ENCODE measurements at places on chromosomes 5 and 9. TPM values are rescaled to one million over a fixed set of nuclear protein-coding genes. Genes with fewer than 3 reads are reported as not detected.

GRCh38 chr5:137856201-137856600 is 11.5 kb upstream of the MYOT start:
- DNase-seq = no peak

DNA sequence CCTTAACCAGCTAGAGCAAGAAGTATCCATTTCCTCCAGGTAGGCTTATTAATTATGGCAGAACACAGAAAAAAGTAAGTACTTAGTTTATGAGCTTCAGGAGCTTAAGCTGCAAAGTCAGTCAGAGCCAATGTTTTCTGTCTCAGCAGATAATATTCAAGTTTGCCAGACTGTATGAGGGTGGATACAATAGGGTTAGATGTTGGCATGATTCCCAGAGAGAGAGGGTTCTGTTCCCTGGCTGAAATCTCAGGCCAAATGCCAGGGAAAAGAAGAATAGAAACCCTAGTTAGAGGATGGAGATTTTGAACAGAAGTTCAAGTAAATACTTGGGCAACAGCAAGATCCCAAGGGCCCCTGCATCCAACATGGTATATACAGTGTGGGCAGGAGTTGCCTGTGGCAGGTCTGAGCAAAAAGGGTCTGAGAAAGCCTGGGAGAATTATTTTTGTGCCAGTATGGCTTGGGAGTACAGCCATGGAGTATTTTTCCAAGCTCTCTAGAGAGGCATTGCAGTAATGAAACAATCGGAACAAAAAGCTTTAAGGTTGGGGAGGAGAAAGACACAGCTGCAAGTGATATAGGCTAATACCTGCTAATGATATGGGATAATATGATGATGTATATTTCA is 31.0 kb upstream of the ISOC1 start:
- DNase-seq = no peak

GRCh38 chr9:87810008-87810407 is 72.7 kb upstream of the SPATA31E1 start:
- no peak for DNase-seq

GFPT2 gene
- 0.30 TPM for total RNA-seq

DNA sequence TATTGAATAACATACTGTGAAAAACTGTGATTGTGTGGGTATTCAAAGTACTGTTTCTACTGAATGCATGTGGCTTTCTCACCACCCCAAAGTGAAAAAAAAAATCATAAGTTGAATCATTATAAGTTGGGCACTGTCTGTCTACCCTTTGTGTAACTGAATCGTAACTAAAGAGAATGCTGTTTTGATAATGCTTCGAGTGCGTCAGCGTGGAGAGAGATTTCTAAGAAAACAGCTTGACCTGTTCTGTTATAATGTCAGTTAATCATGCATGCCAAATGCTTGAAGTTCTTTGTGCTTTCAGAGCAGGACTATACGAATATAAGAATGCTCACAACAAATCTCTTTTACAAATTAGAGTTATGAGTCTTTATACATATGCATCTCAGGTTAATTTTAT is 148.8 kb upstream of the SGCD start:
- DNase-seq = no peak

- DNase-seq = no peak
Measured at GRCh38 chr5:168152660-168153059, 138.8 kb upstream of the WWC1 start.

FAM174A gene
- 11.3 TPM for total RNA-seq

DNA sequence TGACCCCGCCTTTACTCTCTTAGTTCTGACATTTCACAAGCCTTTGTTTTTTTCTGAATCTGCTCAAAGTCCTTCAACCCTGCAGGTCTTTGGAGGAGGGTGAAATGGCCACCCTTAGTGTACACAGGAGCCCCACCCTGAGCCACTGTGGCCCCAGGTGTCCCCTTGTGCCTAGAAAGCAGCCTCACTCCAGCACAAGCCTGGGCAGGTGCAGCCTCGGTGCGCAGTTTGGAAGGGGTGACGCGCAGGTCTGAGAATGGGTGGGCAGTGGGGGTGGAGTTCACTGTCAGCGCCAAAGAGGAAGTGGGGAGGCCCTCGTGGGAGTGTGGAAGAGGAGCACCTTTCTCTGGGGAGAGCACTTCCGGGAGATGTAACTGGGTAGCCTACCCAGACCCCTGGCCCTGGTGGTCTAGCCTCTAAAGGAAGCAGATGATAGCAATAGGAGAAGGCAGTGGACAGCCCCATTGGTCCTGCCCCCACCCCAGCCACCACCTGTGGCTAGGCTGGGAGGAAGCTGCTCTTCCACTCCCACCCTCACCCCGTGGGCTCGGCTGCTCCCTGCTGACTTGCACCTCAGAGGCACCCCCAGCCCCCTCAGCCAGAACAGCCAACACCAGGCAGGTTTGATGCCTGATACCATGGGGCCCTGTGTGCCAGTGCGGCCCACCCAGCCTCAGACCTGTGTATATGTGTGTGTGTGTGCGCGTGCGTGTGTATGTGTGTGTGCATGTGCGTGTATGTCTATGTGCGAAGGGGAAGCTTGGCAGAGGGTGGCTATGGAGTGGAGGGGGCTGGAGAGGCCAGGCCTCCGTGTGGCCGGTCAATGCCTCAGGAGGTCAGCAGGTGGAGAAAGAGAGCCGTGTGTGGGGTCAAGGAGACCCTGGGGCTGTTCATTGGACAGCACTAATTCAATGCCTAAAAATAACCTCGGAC is 16.8 kb upstream of the DAB2IP start:
- no peak for DNase-seq

TOPORS gene
- total RNA-seq = 12.9 TPM

PNPLA7 gene
- total RNA-seq = 1.8 TPM

DNA sequence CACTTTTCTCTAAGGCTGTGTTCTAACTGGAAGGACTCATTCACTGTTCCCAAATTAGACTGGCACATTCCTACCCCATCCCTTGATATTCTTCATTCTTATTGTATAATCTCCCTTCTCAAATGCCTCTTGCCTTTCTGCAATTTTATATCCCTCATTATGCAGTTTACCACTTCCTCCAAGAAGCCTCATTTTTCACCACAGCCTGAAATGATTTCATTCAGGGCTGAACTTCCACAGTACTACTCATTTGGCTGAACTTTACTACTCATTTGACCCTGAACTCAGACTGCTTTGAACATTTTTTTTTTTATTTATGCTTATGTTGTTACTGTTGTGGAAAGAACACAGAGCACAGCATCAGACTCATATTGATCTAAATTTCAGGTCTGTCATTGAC is 32.7 kb downstream of the GRIA1 start:
- DNase-seq = no peak

KIAA1958 gene
- 6.7 TPM for total RNA-seq

FNIP1 gene
- total RNA-seq = 12.4 TPM

SPATA31A7 gene
- total RNA-seq = not detected

GRPEL2 gene
- 52.1 TPM for total RNA-seq

GRCh38 chr5:58244819-58245475 is 214.9 kb downstream of the PLK2 start:
- no peak for DNase-seq

DNA sequence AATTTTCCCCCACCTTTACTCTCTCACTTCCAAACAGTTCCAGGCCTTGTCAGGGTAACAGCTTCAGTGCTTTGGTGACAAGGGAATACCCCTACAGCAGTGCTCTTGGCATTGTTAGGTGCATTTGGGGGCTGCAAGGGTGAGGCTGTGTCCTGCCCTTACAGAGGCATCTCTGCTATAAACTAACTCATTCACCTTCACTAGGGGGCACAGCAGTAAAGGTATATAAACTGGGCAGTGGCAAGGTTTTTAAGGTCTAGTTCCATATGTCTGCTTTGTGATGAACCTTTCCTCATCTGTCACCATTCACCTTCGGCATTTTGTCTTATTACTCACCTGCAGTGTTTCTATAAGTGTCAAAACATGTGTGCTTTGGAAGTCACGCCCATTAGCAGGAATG is 79.1 kb upstream of the GPR151 start:
- no peak for DNase-seq

ZFP2 gene
- total RNA-seq = 0.14 TPM

INSL4 gene
- total RNA-seq = not detected

DNA sequence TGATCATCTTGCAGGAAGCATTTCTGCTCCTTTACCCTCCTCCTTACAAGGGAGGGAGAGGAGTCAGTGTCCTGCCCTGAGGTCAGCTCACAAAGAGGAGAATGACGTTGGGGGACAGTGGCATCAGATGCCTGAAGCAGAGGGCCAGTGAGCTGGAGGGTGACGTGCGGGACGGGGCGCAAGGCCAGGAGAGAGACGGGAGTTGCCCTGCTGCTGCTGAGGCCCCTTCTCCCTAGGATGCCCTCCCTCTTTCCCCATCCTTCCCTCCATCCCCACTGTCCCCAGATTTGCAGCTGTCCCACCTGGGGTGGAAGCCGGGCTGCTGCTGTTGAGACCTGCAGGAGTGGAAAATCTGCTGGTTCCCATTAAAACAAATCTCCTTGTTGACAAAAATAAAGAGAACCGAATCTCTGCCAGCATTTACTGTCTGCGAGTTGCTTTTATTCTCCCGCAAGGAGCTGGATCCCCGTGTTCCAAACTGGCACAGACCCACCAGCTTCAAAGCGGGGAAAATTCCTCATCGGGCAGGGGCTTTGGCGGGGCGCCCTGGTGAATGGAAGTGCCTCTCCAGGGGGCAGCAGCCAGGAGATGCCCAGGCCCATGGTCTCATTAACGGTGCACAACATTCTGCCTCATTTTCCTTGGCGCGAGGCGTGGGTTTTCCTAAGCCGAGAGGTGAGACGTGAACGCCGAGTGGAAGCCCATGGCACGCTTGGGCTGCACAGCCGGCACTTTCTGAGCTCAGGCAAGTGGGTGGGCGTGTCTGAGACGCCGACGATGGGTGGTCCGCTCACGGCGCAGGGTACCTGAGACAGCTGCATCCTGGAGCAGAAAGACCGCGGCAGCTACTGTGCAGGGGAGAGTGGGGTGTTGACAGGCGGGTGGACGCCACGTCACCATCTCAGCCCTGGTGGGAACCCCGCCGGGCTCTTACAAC is 13.9 kb upstream of the COL5A1 start:
- DNase-seq = no peak

GRCh38 chr9:121285835-121286687 is 18.1 kb downstream of the GSN start:
- DNase-seq = no peak

NR5A1 gene
- total RNA-seq = 0.16 TPM

DNA sequence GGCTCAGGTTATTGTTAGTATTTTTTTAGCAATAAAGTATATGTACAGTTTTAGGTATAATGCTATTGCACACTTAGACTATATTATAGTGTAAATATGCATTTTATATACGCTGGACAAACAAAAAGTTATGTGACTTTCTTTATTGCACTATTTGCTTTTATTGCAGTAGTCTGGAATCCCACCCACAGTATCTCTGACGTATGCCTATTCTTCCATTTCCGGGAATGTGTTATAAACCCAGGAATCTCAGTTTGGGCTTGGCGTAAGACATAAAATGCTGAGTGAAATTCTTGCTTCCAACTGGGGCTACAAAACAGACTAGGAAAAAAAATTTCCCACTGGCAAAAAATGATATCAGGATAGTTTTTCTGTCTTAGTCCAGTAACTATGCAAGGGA is 119.1 kb downstream of the HTR1A start:
- DNase-seq = no peak

ST8SIA4 gene
- total RNA-seq = 27.2 TPM

CDHR2 gene
- total RNA-seq = 0.33 TPM

- no peak for DNase-seq
Measured at GRCh38 chr5:124655921-124656511, 90.4 kb downstream of the ZNF608 start.

ACO1 gene
- 6.2 TPM for total RNA-seq

DNA sequence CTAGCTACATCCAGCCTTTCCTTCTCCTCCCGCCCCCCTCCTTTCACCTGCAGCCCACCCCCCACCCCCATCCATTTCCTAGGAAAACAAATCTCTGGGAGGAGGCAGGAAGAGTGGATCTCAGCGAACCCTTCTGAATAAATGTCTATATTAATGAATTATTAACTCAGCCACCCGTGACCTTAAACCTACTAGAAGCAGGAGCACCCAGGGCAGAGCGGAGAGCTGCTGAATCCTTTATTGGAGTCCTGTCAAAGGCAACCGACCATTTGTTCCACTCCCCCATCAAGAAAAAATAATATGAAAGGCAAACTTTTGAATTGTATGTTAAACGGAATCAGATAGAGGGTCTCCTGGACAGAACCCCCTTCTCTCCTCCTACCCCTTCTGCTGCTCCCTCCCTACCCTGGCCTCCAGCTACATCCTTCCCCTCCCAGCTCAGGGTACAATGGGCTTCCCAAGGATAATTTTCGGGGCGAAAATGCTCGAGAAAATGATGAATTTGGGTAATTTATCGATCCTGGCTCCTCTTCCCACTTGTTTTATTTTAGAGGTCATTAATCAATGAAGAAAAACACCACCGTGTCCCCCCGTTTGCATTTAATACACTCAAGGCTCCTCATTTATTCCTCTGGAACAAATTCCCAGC is 3.3 kb upstream of the PRDM6 start:
- DNase-seq = no peak

- no peak for DNase-seq
Measured at GRCh38 chr9:2319421-2319820, 302.2 kb upstream of the VLDLR start.

Measured in activated T-cell treated with anti-CD3 and anti-CD28 coated beads, Interleukin-2, amount 50 U/mL, for 4 hours (primary cell).